ENCODE measurements at places on chromosomes 16 and 17.

DNA sequence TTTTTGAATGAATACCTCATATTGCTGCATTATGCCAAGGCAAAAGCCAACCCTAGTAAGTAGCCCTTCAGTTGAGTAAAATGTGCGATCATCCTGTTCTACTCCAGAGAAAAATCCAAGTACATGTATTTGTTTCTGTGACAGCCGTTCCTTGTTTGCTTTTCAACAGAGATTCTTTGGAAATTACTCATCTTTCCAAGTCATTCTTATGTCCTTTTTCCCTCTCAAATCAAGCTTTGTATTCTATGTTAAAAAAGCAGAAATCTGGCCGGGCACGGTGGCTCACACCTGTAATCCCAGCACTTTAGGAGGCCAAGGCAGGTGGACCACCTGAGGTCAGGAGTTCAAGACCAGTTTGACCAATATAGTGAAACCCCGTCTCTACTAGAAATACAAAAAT is 112.9 kb upstream of the HAS3 start:
- DNase-seq, result peak; percentile 51

GRCh38 chr17:50186661-50187393 is 14.6 kb downstream of the COL1A1 start:
- peak; percentile 55 for DNase-seq

DNA sequence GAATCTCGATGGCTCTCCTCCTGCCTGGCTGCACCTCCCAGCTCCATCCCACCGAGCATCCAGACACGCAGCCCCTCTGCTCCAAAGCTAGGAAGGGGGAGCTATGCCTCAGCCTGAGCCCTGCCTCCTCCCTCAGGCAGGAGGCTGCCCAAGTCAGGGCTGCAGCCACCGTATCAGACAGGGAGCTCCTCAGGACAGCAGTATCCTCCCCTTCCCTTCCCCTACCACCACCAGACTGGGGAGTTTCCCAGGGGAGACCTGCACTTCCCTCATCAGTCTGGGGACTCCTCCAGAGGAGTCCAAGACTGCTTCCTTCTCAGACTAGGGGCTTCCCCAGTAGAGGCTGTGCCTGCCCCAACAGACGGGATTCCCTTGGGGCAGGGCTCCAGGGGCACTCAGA is 17.5 kb downstream of the TMEM132E start:
- DNase-seq, result no peak

DNA sequence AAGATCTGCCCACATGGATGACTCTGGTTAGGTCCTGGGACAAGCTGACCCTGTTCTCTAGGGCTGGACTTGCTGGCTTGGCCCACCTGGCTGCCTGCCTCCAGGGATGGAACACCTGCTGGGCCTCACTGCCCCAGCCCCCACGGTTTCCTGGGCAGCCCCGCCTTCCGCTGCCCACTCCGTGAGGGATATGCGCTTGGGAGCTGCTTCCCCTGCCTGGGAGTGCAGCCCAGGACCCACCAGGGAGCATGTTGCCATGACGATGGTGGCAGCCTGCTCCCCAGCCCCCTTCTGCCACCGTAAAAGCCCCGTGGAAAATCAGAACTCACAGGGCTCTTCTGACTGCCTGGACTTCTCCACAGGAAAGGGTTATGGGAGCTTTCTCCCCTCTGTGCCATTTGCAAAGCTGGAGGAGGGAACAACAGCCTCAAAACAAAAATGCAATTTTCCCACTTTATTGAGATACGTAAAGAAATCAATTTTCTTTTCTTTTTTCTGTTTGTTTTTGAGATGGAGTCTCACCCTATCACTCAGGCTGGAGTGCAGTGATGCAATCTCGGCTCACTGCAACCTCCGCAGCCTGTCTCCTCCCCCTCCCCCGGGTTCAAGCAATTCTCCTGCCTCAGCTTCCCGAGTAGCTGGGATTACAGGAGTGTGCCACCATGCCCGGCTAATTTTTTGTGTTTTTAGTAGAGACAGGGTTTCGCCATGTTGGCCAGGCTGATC is 18.0 kb upstream of the GAS7 start:
- DNase-seq, result no peak

GRCh38 chr16:86519007-86519648 is 8.8 kb downstream of the FOXF1 start:
- DNase-seq, result peak; percentile 66

DNA sequence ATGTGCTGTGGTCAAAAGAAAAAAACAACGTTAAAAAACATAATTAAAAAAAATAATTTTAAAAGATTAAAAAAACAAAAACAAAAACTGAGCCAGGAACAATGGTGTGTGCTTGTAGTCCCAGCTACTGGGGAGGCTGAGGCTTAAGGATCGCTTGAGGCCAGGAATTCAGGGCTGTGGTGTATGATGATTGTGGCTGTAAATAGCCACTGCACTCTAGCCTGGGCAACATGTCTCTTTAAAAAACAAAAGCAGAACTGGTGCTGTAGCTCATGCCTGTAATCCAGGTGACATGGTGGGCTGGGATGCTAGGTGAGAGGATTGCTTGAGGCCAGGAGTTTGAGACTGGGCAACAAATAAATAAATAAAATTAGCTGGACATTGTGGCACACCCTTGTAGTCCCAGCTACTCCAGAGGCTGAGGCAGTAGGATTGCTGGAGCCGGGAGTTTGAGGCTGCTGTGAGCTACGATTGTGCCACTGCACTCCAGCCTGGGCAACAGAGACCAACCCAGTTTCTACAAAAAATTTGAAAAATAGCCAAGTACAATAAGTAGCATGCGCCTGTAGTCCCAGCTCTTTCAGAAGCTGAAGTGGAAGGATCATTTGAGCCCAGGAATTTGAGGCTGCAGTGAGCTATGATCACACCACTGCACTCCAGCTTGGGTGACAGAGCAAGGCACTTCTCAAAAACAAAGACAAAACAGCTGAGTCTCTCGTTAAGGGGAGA is 43.6 kb downstream of the NFATC3 start:
- peak; percentile 28 for DNase-seq

DNA sequence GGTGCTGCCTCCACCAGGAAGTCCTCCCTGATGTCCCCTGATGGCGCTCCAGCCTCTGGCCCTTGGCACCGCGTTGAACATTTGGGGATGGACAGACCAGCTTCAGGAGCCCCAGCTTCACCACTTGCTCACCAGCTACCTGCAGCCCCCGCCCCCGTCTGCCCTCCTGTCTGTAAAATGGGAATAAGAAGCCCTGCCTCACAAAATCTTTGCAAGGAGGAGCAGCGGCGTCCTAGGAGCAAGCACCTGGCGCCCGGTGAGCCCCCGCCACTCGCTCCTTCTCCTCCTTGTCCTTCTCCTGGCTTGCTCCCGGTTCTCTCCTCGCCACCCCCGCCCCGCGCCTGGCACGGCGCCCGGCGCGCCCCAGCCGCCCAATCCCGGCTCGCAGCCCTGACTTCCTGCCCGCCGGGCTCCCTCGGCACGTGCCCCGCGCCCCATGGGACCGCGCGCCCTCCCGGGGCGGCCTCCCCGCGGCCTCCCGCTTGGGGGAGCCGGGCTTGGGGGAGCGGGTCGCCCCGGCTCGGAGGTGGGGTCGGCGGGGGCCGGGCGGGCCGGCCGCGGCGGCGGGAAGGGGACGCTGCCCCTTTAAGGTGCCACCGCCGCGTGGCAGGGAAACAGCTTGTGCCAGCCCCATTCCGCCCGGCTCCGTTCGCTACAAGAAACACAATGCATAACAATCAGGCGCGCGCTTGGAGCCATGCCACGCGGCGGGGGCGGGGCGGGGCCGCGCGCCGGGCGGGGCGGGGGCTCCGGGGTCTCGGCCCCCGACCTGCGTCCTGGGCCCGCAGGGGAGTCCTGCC is 9.1 kb upstream of the PPP1R1B start:
- no peak for DNase-seq

GRCh38 chr17:9484789-9485188 is 90.8 kb downstream of the STX8 start:
- DNase-seq, result peak; percentile 23

Data from mesenchymal stem cell (in vitro differentiated cells and primary cell).